Activated gamma-delta T cell treated with anti-CD3 and anti-CD28 coated beads, Interleukin-2, amount 50 U/mL, for 16 hours (primary cell): ENCODE measurements at places on chromosomes 16 and 17.
A peak's percentile ranks its signal among the peaks of the same experiment; 100 is the strongest.

DNA sequence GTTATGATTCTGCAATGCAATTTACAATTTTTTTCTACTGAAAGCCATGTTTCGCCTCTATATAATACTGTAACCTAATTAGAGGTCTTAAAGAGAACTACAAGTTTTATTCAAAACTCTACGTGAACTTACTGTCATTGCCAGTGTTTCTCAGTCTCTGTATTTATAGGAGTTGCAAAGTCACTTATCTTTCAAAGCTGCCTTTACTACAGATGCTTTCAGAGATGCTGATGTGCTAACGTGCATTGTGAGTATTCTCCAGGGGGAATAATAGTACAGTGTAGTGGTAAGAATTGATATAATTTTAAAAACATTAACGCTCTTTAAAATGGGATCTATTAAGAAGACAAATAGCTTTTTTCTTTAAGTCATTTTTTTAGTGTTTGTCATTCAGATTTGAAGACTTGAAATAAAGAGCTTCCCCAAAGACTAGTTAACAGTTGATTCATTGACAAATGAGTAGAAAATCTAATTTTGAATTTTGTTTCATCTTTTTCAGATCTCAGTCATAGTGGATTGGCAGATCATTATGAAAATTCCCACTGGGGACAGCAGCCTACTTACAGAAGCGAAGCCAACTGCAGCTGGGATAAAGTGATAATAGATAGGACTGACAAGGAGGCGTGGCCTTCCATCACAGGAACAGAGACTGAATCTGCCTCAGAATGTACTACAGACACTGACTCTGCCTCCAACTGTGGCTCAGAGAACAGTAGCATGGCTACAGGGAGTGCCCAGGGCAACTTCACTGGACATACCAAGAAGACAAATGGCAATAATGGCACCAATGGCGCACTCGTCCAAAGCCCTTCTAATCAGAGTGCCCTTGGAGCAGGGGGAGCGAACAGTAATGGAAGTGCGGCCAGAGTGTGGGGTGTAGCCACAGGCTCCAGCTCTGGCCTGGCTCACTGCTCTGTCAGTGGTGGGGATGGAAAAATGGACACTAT is 79.9 kb downstream of the TMC6 start:
- no peak for DNase-seq

DNA sequence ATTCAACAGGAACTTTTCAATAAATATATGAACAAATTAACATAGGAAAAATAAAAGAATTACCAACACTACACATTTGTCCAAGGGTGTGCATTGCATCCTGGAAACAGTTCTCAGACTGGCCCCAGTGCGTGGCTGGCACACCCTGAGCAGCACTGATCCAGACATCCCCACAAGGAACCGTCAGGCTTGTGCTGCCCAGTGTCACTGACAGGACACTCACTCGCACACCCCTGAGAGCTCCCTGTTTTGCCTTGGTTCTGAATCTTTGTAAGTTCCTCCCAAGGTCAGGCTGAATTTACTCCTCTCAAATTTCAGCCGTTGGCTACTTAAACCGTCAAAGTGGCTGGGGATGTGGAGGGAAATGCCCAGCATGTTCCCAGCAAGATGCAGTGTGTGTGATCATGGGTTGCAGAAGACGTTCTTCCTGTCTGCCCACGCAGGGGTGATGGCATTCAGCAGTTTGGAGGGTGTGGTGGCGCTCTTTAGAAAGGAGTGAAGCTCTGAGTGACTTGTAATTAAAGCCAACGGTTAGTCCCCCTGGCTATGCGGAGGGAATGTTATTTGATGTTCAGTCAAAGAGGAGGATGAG is 1.7 kb downstream of the MT2A start:
- peak; percentile 45 for DNase-seq

DNA sequence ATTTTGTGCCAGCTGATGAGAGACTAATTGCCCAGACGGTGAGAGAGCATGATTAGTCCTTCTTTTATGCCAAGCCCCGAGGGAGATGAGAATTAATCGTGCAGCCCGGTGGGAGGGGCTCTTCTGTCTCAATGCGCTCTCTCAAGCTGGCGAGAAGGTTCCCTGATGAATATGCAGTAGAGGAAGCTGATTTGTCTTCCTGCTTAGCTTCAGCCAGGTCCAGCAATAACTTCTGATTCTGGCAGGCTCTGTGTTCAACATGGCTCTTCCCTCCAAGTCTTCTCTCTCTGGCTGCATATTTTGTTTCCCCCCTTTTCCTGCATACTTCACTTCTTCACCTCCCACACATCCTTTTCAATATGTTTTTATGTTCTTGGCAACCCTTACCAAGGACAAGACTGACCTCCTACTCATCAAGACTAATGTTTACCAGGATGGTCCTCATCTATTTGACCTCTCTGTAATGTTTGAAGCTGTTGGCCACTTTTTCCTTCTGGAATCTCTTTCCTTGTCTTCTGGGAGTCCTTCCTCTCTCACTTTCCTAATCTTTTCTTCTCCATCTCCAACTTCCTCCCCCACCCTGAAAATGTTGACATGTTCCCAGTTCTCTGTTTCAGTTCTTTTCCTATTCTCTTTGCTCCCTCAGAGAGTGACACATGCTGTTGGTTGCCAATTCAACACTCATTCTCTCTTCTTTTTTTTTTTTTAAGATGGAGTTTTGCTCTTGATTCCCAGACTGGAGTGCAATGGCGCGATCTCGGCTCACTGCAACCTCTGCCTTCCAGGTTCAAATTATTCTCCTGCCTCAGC is 33.1 kb downstream of the ARL4D start:
- DNase-seq, result no peak

DNA sequence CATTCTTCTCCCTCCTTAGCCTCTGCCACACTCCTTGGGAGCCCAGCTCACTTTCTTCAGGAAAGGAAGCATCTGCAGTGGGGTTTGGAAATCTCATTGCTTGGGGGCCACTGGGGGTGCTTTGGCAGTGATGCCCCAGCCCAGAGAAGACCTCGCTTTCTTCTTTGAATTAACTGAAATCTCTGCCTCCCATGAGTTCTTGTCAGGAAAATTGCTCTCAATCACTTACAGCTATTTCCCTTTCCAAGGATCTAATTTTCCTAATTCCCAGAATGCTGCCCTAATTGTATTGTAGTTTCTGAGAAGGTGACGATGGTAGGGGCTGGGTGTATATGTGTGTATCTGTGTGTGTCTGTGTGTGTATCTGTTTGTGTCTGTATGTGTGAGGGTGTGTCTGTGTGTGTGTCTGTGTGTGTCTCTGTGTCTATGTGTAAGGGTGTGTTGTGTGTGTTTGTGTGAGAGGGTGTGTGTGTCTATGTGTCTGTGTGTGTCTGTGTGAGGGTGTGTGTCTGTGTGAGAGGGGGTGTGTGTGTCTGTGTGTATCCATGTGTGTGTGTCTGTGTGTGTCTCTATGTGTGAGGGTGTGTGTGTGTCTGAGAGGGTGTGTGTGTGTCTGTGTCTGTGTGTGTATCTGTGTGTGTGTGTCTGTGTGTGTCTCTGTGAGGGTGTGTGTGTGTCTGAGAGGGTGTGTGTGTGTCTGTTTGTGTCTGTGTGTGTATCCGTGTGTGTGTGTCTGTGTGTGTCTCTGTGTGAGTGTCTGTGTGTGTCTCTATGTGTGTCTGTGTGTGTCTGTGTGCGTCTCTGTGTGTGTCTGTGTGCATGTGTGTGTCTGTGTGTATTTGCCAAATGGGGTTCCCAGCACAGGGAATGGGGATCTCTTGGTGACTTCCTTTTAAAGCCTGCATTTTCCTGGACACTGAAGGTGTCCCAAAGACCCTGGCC is 83.5 kb upstream of the DNAJA2 start:
- no peak for DNase-seq

DNA sequence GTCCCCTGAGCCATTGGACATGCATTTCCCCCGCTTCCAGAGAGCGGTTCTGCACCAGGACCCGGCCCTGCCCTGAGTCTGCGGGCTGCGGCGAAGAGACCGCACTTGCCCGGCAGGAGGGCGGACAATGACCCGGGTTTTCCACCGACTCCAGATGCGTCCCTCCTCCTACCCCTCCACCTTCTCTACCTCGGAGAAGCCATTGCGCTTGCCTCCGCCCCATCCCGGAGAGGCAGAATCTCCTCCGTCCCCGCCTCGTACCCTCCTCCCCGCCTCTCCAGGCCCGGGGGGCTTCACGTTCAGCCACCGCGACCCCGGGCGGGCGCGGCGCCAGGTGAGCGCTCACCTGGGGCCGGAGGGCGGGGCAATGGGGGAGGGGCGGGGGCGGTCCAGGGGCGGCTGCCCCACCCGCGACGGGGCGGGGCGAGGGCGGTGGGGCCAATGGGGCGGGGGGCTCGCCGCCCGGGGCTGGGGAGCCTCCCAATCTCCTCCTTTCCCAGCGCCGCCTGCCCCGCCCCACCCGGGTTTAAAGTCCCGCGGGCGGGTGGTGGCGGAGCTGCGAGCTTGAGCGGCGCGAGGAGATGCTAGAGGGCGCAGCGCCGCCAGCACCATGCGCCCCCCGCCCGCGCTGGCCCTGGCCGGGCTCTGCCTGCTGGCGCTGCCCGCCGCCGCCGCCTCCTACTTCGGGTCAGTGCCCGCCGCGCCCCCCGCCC is at the start of gene WNT9B:
Gene WNT9B, plus strand, starts transcription at position 555 of the 713 bp plus-strand sequence. Its CDS starts 56 bp downstream, at position 611.
- DNase-seq, result no peak

GRCh38 chr16:88999457-89000206 is 22.6 kb upstream of the CBFA2T3 start:
- DNase-seq, result peak; percentile 38

- DNase-seq, result no peak
Observed at GRCh38 chr17:67656494-67657203, 61.1 kb upstream of the NOL11 start.

GRCh38 chr16:1062895-1063294 is 9.7 kb upstream of the SSTR5 start:
- no peak for DNase-seq

DNA sequence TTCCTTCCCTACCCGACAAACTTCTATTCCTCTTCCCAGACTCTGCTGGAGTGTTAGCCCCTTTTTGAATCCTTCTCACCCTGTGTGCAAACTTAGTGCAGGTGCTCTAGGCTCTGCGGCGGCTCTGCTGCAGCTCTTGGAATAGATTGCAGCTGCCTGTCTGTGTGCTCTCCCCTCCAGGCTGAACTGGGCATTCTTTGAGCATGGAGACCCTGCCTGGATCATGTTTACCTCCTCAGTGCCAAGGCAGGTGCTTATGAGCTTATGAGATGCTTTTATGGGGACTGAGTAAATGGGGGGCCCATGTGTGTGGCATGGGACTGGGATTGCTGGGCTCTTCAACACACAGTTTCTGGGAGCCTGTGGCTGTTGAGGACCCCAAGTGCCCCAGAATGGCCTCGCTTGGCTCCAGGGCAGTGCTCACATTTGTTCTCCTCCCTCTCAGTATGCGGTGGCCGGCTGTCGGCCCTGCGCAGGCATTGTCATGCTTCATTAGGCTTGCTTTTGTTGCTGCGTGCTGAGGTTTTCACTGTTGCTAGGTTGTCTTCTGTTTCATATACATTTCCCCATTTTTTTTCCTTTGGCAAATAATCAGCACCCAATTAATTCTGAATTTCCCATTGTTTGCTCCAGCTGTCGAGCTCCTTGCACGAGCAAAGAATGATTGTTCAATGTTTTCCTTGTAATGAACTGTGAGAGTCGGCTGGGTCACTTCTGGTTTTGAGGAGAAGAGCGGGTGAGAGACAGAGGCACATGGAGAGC is 185.5 kb upstream of the NLRP1 start:
- no peak for DNase-seq

GRCh38 chr16:50299508-50300105 is 33.3 kb downstream of the ADCY7 start:
- DNase-seq, result no peak

DNA sequence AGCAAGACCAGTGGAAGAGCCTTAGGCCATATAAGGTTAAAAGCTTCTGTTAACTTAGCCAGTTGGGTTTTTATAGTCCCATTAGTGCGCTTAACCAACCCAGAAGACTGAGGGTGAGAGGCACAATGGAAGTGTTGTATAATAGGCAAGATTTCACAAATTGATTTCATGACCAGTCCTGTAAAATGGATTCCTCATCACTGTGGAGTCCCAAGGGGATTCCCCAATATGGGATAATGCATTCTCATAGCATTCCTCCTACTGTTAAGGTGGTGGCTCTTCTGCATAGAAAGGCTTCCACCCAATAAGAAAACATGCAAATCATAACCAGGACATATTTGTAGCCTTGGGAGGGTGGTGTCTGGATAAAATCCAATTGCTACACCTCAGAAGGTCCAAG is 22.1 kb upstream of the B4GALNT2 start:
- DNase-seq, result no peak

GRCh38 chr17:40351359-40352236 is 12.9 kb downstream of the GJD3 start:
- no peak for DNase-seq

DNA sequence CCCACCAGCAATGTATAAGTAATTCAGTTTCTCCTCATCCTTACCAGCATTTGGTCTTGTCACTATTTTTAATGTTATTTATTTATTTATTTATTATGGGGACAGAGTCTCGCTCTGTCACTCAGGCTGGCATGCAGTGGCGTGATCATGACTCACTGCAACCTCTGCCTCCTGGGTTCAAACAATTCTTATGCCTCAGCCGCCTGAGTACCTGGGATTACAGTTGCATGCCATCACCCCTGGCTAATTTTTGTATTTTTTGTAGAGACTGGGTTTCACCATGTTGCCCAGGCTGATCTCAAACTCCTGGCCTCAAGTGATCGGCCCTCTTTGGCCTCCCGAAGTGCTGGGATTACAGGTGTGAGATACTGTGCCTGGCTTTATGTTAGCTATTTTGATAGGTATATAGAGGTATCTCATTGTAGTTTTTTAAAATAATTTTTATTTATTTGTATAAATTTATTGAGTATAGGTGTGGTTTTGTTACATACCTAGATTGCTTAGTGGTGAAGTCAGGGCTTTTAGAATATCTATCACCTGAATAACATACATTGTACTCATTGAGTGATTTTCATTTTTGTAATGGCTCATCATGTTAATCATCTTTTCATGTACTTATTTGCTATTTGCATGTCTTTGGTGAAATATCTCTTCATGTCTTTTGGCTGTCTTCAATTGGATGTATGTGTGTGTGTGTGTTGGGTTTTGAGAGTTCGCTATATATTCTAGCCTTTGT is 53.3 kb downstream of the TANC2 start:
- no peak for DNase-seq

DNA sequence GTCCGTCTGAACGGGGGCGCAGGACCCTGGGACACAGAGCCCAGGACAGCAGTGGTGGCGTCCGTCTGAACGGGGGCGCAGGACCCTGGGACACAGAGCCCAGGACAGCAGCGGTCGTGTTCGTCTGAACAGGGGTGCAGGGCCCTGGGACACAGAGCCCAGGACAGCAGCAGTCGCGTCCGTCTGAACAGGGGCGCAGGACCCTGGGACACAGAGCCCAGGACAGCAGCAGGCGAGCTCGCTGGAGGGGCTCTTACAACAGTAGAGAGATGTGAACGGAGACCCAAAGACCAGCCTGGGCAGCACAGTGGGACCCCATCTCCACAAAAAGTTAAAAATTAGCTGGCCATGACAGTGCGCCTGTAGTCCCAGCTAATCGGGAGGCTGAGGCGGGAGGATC is 40.7 kb downstream of the LMF1 start:
- DNase-seq, result no peak

GRCh38 chr17:5592382-5592781 is 8.1 kb upstream of the NLRP1 start:
- DNase-seq, result no peak

- no peak for DNase-seq
Observed at GRCh38 chr16:49822649-49823370, 33.1 kb downstream of the ZNF423 start.
